Stimulated activated CD8-positive, alpha-beta memory T cell treated with anti-CD3 and anti-CD28 coated beads, Interleukin-4, amount 100 ng/mL, for 4 hours (primary cell): ENCODE measurements at places on chromosomes 16 and 17.

- no peak for DNase-seq
Measured at GRCh38 chr16:11098601-11099390, 154.4 kb downstream of the CLEC16A start.

GRCh38 chr17:7843257-7843535 is 9.2 kb downstream of the KDM6B start:
- no peak for DNase-seq

DNA sequence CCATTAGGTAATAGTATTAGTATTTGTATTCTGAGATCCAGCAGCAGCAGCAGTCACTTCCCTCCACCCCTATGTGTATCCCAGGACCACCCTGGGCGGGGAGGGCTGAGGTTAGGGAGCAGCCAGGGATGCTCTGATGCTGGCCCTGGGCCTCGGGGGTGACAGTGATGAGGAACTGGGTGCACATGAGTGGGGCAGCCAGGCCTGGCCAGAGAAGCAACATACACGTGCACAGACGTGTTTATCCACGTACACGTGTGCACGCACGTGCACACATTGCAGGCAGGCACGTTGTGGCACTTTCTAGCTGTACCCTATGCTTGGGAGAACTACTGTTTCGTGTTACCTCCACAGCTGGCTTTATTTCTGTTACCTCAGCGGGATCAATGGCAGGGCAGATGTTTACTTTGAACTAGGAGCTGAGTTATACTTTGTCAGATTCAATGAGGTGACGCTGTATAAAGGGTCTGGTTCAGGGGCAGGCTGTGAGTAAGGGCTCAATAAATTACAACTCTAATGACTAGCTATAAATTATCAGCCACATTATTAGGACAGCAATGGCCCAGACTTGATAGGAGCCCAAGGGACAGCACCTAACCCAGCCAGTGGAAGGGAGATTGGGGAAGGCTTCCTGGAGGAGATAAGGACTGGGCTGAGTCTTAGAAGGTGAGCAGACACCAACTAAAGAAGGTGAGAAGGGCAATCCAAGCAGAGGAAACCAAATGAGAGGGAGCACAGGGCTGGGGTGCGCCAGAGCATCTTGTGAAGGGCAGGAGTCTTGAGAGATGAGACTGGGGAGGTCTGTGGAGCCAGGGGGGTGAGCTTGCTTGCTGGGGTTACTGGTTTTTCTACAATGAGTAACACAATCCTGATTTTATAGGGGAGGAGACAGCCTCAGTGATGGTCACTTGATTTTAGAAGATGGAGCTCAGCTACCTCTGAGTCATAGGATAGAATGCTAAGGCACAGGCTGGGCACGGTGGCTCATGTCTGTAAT is 22.4 kb upstream of the CA4 start:
- DNase-seq = no peak

DNA sequence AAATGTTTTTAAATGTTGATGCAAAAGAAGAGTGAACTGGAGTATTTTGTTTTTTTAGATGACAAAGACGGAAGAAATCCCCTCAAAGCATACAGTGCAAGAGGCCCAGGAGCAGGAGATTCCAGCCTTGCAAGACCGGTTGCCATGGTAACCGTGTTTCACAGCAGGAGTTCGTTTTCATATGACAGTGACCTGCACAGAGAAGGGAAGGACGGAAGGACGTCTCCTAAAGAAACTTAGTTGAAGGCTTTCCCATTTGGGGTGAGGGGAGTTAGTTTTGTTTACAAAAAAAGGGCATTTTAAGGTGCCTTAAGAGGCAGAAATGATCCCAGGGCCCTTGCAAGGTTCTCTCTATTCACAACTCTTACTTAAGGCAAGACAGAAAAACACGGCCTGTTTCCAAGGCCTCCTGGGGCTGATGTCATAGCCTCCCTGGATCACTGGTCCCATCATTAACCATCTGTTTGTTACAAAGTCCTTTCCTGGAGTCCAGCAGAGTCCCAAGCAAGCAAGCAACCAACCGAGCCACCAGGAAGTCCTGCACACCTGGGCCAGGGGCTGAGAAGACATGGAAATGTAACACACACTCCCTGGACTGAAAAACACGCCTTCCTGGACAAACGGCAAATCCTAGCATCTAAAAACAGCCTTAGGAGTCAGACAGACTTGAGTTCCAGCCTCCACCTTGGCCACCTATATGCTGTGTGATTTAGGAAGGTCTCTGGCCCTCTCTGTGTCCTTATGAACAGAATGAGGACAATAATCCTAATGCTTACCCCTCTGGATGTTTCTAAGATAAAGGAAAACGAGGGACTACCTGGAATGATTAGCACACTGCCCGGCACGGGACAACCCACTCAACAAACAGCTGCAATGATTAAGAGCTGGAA is 30.3 kb upstream of the RPH3AL start:
- no peak for DNase-seq

DNA sequence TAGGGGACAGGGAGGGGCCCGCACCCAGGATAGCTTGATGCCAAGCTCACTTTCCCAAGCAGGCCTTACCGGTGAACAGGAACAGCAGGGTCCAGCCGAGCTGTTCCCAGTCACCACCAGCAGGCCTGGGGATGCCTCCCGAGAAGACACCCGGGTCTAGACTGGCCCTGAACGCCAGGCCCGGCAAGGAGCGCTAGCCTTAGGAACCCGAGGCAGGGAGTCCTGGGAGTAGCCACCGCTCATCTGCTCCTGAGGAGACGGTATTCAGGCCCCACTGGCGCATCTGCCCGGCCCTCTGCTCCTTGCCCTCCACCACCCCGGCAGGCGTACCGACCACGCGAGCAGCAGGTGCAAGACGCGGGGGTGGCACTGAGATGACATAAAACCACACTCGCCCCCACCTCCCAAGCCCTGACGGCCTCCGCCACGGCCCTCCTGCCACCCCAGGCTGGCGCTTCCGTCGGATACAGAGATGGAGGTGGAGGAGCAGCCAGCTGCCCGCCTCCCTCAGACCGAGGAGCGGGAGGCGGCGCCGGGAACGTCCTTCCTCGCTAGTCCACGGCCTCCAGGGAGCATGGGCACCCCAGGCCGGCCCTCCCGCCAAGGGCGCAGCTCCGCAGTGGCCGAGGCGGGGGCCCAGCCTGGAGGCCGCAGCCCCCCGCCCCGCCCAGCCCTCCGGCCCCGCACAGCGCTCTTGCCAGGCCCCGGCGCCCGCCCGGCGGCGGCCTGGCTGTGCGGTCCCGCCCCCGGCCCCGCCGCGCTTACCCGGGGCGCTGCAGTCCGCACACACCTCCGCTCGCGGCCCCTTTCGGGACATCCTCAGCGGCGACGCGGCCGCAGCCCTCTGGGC is 661 bp downstream of the GIT1 start:
- no peak for DNase-seq

DNA sequence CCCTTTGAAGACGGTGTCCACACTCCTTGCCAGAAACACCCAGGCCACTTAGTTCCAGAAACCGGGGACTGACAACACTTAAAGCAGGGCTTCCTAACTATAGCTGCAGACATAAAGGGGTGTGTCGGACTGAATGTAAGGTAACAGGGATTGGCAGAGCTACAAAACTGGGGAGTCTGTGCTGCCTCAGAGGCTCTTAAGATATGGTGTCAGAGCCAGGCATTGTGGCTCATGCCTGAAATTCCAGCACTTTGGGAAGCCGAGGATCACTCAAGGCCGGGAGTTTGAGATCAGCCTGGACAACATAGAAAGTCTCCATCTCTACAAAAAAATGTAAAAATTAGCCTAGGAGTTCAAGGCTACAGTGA is 14.2 kb upstream of the NLRC3 start:
- no peak for DNase-seq

- DNase-seq = no peak
Measured at GRCh38 chr17:38448208-38448771, 20.0 kb downstream of the ARHGAP23 start.

- DNase-seq = no peak
Measured at GRCh38 chr17:82334622-82335394, 1.2 kb upstream of the SECTM1 start.

DNA sequence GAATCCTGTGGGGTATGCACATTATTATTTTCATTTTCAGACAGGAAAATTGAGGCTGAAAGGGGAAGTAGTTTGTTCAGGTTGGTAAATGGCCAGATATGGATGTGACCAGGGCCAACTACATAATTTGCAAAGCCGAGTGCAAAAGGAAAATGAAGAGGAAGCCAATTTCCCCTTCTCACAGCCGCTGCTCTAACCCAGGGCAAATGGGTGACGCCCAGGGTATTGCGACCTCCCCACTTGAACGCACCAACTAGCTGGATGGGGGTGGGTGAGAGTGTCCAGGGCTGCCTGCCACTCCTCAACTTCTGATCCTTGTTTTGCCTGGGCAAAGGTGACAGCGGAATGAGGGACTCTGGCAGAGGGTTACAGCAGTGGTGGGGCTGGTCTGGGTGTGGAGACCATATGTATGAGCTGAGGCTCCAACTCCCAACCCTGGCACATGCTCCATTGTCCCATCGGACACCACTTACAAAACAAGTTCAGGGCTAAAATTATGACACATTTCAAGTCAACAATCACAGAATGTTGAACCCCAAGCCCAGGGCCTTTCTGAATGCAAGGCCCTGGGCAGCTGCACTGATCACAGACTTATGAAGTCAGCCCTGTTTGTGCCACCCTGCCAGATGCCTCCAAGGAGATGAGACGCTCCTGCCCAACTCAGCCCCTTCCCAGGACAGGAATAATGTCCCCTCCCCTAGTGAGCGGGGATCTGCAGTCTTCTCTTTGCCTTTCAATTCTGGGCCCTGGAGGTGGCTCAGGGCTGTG is 1.7 kb downstream of the ANKRD40CL start:
- DNase-seq = no peak

DNA sequence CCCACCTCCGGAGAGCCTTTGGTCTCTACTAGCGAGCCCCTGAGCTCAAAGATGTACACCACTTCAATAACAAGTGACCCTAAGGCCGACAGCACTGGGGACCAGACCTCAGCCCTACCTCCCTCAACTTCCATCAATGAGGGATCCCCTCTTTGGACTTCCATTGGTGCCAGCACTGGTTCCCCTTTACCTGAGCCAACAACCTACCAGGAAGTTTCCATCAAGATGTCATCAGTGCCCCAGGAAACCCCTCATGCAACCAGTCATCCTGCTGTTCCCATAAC is 702 bp downstream of the SPN start:
- no peak for DNase-seq

GRCh38 chr17:514584-514983 is 162.0 kb upstream of the RPH3AL start:
- no peak for DNase-seq

- DNase-seq = no peak
Measured at GRCh38 chr16:30085247-30085646, 6.5 kb downstream of the TBX6 start.

GRCh38 chr16:85992359-85992758 is 93.4 kb downstream of the IRF8 start:
- DNase-seq = no peak

- no peak for DNase-seq
Measured at GRCh38 chr17:31393749-31394146, 2.3 kb downstream of the RAB11FIP4 start.

- DNase-seq = no peak
Measured at GRCh38 chr17:33109336-33110072, 117.9 kb downstream of the SPACA3 start.

DNA sequence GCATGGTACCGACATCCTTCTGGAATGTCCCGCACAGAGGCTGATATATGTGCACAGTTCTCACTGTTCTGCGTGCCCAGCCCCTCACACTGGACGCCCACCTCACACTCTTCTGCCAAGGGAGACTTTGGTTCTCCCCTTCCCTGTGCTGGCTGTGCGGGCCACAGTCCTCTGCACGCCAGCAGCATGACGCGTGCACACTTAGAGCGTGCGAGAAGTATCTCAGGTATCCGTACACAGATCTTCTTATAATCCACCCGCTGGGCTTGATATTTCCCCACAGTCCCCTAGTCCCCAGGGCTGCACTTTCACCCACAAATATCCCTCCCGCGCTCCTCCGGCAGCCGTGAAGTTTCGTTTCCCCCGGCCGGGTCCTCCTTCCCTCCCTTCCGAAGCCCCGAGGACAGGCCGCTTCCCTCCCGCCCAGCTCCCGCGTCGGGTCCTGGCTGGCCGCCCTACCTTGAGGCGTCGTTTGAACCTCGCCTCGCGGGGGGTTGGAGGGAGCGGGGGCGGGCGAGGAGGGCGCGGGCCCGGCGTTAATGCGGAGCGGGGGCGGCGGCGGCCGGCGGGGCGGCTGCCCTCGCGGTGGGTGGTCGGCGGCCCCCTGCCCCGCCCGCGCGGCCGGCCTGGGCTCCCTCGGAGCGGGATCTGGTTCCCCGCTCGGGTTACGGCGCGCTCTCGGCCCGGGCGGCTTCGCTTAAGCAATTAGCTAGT is 5.0 kb upstream of the FOXF1 start:
- no peak for DNase-seq

GRCh38 chr17:31830971-31831858 is 27.8 kb downstream of the COPRS start:
- DNase-seq = no peak

DNA sequence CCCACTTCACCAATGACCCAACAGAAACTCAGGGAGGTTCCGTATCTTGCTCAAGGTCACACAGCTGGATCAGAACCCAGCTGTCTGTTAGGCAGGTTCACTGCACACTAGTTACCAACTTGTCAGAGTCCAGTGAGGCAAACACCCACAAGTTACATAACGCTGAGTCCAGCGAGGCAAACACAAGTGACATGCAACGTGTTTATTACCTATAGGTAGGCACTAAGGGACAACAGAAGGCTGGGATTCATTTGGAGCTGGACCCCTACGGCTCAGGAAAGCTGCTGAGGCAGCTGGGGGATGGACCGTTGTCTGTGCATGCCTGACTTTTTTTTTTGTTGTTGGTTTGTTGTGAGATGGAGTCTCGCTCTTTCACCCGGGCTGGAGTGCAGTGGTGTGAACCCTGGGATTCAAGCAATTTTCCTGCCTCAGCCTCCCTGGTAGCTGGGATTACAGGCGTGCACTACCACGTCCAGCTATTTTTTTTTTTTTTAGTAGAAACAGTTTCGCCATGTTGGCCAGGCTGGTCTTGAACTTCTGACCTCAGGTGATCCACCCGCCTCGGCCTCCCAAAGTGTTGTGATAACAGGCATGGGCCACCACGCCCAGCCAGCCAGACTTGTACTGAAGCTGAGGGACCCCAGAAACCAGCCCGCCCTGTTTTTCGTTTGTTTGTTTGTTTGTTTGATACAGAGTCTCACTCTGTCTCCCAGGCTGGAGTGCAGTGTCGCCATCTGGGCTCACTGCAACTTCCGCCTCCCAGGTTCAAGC is 1.9 kb upstream of the RSAD1 start:
- no peak for DNase-seq

DNA sequence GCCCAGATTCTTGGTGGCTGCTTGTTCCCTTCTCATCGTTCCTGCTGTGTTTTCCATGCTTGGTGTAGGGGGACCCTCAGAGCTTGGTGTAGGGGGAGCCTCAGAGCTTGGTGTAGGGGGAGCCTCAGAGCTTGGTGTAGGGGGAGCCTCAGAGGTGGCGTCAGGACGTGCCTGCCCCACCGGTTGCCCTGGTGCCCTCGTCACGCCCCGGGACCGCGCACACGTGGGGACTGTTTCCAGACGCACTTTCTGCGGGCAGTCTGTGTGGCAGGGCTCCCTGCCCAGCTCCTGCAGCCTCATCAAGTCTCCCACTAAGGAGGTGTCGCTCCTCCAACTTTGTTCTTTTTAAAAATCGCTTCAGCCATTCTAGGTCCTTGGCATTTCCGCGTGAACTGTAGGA is 51.9 kb downstream of the WDR45B start:
- no peak for DNase-seq
